ENCODE measurements at places on chromosomes 13 and 19. TPM values are rescaled to one million over a fixed set of nuclear protein-coding genes. Genes with fewer than 3 reads are reported as not detected.

GRCh38 chr19:14425696-14426138 is 6.6 kb upstream of the DDX39A start:
- H3K4me1 ChIP-seq, result no peaks in the 10 kb centered on the region
- no peak for DNase-seq
- no peaks in the 10 kb centered on the region for H3K36me3 ChIP-seq
- no peaks in the 10 kb centered on the region for H3K27me3 ChIP-seq

LRRC8E gene
- polyA plus RNA-seq, result 0.02 TPM

DNA sequence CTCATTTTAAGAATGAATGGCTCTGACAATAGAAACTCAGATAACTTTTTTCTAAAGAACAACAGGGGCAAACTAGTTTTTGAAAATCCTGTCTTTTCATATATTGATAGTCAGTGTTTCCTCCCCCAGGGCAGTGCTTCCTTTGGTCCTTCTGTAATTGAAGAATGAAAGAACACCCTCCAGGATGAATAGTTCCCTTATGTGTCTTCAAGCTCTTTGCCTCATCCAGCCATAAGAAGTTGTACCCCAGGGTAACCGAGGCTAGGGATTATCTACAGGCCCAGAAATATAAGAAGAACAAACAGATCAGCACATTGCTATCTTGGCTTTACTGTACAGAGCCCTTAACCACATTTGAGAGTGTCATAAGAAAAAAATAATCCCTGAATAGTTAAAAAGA is 12.1 kb upstream of the ERICH6B start:
- DNase-seq, result no peak
- H3K4me1 ChIP-seq, result no peaks in the 10 kb centered on the region
- no peak overlapping the region for H3K27ac ChIP-seq

DNA sequence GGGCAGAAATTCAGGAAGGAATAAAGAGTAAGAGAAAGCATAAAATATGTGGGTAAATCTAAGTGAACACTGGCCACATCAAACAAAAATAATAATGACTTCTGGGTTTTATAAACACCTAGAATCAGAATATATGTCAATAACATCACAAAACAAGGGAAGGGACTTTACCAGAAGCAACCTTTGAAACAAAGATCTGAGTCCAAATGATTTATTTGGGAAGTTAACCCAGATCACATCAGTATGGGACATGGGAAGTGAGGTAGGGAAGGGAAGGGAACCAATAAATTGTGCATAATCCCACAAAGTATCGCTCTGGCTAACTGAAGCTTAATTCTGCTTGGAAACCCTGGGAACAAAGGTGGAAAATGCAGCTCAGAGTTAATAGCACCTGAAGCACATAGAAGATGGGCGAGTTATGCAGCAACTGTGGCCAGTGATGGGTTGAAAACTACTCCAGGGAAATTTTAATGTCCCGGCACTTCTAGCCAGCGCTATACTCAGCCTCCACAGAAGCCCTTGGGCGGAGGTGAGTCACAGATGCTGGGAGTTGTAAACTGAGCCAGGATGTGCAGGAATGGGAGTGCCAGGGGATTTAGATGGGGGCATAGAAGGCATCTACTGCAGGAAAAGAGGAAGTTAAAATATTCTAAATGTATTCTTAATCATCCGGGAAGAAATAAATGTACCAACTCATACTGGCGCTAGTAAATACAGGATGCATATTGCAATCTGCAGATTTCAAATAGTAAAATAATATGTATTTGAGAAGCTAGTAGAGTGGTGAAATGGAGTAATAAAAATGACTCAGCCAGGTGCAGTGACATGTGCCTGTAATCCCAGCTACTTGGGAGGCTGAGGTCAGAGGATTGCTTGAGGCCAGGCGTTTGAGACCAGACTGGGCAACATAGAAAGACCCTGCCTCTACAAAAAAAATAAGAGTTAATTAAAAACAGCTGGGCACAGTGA is 34.2 kb upstream of the CEBPG start:
- H3K27me3 ChIP-seq, result no peaks in the 10 kb centered on the region
- H3K36me3 ChIP-seq, result no peaks in the 10 kb centered on the region
- H3K4me1 ChIP-seq, result no peaks in the 10 kb centered on the region
- no peak for DNase-seq
- no peak overlapping the region for H3K4me3 ChIP-seq

DNA sequence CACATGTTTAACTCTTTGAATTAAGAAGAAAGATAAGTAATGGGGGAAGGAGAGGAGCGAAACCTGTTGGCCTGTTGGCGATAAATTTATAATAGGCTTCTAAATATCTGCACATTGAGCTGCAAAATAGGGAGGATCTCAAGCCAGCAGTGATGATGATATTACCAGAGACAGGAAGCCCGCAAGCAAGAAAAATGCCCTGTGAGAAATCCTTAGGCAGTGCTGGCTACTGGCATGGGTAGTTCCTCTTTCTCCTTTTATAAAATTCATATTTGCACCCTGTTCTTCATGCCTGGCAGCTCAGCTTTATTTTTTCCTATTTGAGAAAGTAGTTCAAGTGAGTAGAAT is 858 bp upstream of the USP12 start:
- peak overlapping the region; percentile 88 for H3K27ac ChIP-seq
- peaks cover 12% of the 10 kb centered on the region for H3K4me1 ChIP-seq
- DNase-seq, result peak; percentile 23
- no peaks in the 10 kb centered on the region for H3K36me3 ChIP-seq
- no peaks in the 10 kb centered on the region for H3K27me3 ChIP-seq
- peak overlapping the region; percentile 73 for H3K4me3 ChIP-seq

- no peaks in the 10 kb centered on the region for H3K36me3 ChIP-seq
- no peak overlapping the region for H3K4me3 ChIP-seq
- no peaks in the 10 kb centered on the region for H3K4me1 ChIP-seq
- no peak for DNase-seq
- H3K27me3 ChIP-seq, result no peaks in the 10 kb centered on the region
- no peak overlapping the region for H3K27ac ChIP-seq
These were observed 175.2 kb downstream of the PAN3 start for GRCh38 chr13:28313579-28313978.

CEBPA gene
- polyA plus RNA-seq, result 0.15 TPM

DNA sequence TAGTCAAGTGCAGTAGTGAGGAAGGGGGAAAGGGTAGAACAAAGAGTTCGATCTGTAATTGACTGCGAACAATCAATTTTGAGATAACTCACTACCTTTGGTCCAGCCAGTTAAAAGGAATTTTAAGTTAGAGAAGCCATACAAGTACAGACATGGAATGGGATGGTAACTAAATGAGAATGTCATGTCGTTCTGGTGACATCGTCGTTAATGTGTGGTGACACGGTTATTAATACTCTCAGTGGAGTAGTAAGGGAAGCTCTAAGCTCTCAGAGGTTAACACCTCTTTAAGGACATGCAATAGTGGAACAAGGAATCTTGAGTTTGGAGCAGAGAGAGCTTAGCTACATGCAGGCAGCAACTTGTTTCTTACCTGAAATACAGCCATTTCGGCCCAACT is 154.9 kb upstream of the KLF12 start:
- DNase-seq, result no peak
- peak overlapping the region; percentile 98 for H3K27ac ChIP-seq
- no peaks in the 10 kb centered on the region for H3K27me3 ChIP-seq
- H3K4me3 ChIP-seq, result no peak overlapping the region
- H3K4me1 ChIP-seq, result peaks cover 33% of the 10 kb centered on the region
- H3K36me3 ChIP-seq, result no peaks in the 10 kb centered on the region

DNA sequence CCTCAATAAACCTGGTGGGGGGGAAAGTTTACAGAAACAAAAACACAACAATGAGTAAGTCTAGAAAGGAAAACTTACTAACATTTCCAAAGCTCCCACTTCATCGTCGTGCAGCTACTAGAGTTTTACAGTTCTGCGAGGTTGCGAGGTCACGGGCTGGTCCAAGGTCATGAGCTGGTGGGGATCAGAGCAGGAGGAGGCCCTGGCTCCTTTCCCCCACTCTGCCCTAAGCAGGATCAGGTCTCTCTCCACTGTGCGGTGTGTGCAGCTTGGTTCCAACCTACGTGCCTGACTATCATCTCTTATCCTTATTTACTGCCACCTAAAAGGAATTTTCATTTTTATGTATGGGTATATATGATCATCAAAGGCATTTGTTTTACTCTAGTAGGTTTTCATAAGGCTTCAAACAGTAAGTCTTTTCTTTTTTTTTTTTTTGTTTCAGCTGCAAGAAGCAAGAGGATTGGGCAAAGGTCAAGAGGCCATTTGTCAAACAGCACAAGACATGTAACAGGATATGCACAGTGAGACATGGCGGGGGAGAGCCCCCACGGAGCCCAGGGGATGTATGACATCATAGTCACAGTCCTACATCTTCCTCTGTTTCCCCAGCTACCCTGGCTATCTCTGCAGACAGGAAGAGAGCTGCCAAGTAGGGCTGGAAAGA is 76.6 kb upstream of the POMP start:
- no peaks in the 10 kb centered on the region for H3K27me3 ChIP-seq
- 0 out of 2 replicates have a peak, but pooled peaks cover 3% of the 10 kb centered on the region for H3K4me1 ChIP-seq
- no peak overlapping the region for H3K4me3 ChIP-seq
- no peaks in the 10 kb centered on the region for H3K36me3 ChIP-seq

GRCh38 chr19:41226053-41226873 is 7.2 kb downstream of the AXL start:
- no peaks in the 10 kb centered on the region for H3K27me3 ChIP-seq
- peak; percentile 56 for DNase-seq
- peak overlapping the region; percentile 9 for H3K4me3 ChIP-seq

- H3K27me3 ChIP-seq, result no peaks in the 10 kb centered on the region
- peaks cover 29% of the 10 kb centered on the region for H3K4me1 ChIP-seq
These were observed at the start of gene TRIP10 for GRCh38 chr19:6739390-6739882. Gene TRIP10 (plus strand): TSS chr19:6739680. CDS start chr19:6739762, 82 bp downstream.

DNA sequence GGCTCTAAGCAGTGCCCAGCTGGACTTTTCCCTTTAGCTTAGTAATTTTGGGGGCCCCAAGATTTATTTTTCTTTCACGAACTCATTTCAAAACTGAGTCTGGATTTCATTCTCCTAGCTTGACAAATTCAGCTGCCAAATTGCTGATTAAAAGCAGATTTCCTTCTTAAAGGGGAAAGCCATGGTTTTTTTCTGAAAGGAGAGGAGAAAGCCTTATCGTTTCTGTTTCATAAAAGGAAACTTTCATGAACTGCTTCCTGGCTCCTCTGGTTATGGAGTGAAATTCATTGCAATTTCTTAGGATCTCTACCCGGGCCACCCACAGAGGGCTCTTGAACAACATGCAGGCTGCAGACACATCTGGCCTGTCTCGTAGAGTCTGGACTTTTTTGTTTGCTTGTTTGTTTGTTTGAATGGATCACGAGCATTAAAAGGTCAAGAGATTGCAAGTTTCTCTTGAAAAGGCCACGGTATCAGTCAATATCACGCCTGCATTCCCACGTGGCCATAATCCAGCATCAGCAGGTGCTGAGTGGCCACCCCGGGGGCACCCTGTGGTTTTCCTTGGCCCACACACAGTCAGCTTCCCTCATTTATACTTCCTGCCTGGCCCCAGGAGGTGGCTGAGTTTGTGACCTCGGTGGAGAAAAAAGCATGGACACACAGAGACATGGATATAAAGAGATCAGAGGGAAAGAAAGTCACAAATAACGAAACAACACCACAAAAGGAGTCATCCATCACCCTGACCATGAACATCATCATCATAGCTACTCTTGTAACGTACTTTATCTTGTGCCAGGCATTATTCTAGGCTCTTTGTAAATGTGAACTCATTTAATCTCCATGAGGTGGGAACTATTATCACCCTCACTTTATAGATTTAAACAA is 10.5 kb upstream of the KLK4 start:
- H3K36me3 ChIP-seq, result no peaks in the 10 kb centered on the region
- H3K27ac ChIP-seq, result no peak overlapping the region
- no peaks in the 10 kb centered on the region for H3K4me1 ChIP-seq

PINLYP gene
- polyA plus RNA-seq, result 5.5 TPM

- no peaks in the 10 kb centered on the region for H3K27me3 ChIP-seq
- H3K4me3 ChIP-seq, result no peak overlapping the region
- H3K4me1 ChIP-seq, result peaks cover 19% of the 10 kb centered on the region
- DNase-seq, result peak; percentile 45
- no peaks in the 10 kb centered on the region for H3K36me3 ChIP-seq
These were observed 61.2 kb upstream of the WDFY2 start for GRCh38 chr13:51523082-51523518.

DNA sequence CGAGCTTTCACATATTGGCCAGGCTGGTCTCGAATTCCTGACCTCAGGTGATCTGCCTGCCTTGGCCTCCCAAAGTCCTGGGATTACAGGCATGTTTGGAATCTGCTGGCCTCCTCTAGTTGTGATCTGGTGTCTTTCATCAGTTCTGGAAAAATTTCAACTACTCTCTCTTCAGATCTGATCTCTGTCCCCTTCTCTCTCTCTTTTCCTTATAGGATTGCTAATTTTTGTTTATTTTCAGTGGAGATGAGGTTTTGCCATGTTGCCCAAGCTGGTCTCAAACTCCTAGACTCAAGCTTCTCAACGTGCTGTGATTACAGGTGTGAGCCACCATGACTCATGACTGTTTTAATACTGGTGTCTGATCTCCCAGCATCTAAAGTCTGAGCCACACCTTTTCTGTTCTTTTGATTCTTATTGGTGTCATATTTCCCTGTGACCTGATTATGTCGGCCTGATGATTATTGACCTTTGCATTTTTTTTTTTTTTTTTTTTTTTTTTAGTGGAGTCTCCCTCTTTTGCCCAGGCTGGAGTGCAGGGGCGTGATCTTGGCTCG is 10.4 kb upstream of the NANOS2 start:
- no peak overlapping the region for H3K27ac ChIP-seq
- no peak overlapping the region for H3K4me3 ChIP-seq
- DNase-seq, result no peak

PRKCG gene
- 0.26 TPM for polyA plus RNA-seq

DNA sequence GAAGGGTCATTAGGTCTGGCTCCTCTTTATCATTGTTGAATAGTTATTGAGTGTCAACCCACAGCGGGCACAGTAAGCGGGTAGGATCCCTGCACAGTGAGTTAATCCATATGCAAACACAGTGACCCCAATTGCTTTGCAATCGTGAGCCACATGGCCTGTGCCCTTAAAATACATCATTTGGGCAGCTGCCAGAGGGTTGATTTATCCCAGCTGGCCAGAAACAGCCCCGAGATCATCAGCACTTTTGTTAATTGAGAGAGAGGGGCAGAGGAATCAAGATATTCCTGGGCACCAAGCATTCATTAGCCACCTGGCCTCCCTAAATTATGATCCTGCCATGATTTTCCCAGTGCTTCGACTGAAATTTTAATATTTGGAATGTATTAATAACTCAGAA is 9.8 kb upstream of the CNMD start:
- H3K36me3 ChIP-seq, result no peaks in the 10 kb centered on the region
- peak overlapping the region; percentile 58 for H3K27ac ChIP-seq
- no peaks in the 10 kb centered on the region for H3K27me3 ChIP-seq
- no peak overlapping the region for H3K4me3 ChIP-seq
- H3K4me1 ChIP-seq, result no peaks in the 10 kb centered on the region

- no peak overlapping the region for H3K27ac ChIP-seq
- H3K4me3 ChIP-seq, result peak overlapping the region; percentile 66
- H3K27me3 ChIP-seq, result no peaks in the 10 kb centered on the region
- H3K36me3 ChIP-seq, result no peaks in the 10 kb centered on the region
- H3K4me1 ChIP-seq, result peaks cover 12% of the 10 kb centered on the region
These were observed 287 bp downstream of the MEX3D start for GRCh38 chr19:1567848-1568227.

DNA sequence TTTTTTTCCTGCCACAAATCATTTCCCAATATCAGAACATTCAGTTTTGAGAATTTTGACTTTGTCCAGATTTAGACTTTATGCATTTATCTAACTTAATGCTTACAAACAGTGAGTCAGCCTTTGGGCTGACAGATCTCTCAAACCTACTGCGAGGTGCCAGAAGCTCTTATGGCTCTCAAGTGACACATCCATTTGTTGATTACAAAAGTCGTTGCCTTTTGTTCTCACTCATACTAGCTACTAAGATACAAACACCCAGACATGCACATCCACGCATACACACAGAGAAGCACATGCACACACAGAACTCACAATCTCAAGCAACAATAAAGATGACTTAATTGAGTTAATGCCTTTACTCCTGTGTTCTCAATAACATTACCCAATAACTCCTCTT is 1147.5 kb downstream of the DIAPH3 start:
- H3K27me3 ChIP-seq, result no peaks in the 10 kb centered on the region
- no peak overlapping the region for H3K4me3 ChIP-seq
- no peaks in the 10 kb centered on the region for H3K4me1 ChIP-seq
- DNase-seq, result no peak
- H3K36me3 ChIP-seq, result no peaks in the 10 kb centered on the region

Measured in SK-N-SH (cell line).